ENCODE measurements at places on chromosomes 4 and X.

DNA sequence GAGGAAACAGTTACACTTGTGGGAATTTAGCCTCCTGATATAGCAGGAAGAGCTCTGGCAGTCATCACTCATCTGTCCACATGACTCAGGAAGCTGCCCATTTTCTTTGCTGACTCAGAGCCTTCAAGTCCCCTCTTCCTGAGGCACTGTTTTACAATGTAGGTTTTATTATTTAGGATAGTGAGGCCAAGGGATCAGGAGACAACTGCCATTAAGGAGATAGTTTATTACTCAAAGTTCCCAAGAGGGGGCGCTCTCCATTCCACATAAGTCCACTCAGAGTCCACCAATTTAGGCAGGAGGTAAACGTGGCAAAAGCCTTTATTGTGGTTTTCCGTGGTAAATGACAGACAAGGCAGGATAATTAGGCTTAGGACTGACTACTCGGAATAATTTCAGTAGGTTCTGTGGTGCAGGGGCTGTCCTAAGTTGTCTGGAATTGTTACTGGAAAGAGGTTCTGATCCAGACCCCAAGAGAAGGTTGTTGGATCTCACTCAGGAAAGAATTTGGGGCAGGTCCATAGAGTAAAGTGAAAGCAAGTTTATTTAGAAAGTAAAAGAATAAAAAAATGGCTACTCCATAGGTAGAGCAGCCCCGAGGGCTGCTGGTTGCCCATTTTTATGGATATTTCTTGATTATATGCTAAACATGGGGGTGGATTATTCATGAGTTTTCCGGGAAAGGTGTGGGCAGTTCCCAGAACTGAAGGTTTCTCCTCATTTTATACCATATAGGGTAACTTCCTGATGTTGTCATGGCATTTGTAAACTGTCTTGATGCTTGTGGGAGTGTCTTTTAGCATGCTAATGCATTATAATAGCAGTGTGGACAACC, 96.0 kb upstream of the RAB40AL start:
- DNase-seq, result no peak

- DNase-seq, result no peak
Observed at GRCh38 chr4:149785696-149786431, 29.8 kb downstream of the IQCM start.

DNA sequence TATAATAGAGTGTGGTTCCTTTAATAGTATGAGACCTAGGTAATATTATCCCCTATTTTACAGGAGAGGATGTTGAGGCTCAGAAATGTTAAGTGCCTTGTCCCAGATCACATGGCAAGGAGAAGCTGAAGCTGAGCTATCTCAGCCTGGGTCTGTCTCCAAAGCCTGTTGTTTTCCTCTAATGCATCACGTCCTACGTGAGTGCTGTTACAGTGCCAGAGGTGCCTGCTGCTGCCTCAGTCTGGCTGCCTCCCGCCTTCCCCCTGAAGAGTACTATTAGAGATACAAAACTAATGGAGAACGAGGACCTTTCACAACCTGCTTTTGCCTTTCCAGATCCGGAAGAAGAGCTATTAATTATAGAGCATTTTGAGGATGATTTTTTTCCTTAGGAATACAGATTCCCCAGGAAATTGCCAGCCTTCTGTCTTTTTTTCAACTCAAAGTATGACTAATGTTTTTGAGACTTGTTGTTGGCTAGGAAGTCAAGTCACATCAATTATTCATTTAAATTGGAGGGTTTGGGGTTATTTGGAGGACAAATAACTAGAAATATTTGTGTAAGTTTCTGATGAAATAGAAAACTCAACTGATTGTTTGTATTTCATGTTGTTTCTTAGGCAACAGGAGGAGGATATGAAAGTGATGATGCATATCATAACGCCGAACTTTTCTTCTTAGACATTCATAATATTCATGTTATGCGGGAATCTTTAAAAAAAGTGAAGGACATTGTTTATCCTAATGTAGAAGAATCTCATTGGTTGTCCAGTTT, 43.9 kb upstream of the MTMR1 start:
- DNase-seq, result no peak

DNA sequence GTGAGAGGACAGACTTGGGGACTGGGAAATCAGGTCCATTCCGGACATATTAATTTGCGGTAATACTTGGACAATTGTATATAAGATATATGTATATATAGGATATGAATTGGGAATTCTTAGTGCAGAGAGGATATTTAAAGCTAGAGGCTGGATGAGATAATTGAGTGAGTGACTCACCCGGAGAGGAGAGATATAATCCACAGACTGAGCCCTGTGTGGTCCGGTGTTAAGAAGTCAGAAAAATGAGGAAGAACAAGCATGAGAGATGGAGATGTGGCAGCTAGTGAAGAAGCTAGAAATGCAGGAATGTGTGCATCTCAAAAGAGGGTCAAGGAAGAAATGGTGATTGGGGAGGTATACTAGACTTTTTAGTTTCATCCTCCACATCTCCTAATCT, 336.2 kb downstream of the SLC7A11 start:
- DNase-seq, result no peak

GRCh38 chr4:3719836-3720235, 46.3 kb upstream of the ADRA2C start:
- no peak for DNase-seq

GRCh38 chr4:123596805-123597204, 200.2 kb downstream of the SPRY1 start:
- no peak for DNase-seq

Measured in stimulated activated CD8-positive, alpha-beta memory T cell treated with anti-CD3 and anti-CD28 coated beads, Interleukin-4, amount 100 ng/mL, for 4 hours (primary cell).